Posterior vena cava (tissue), 2 donors: ENCODE measurements at places on chromosomes 6 and 20. TPM values are rescaled to one million over a fixed set of nuclear protein-coding genes. Genes with fewer than 3 reads are reported as not detected.

DNA sequence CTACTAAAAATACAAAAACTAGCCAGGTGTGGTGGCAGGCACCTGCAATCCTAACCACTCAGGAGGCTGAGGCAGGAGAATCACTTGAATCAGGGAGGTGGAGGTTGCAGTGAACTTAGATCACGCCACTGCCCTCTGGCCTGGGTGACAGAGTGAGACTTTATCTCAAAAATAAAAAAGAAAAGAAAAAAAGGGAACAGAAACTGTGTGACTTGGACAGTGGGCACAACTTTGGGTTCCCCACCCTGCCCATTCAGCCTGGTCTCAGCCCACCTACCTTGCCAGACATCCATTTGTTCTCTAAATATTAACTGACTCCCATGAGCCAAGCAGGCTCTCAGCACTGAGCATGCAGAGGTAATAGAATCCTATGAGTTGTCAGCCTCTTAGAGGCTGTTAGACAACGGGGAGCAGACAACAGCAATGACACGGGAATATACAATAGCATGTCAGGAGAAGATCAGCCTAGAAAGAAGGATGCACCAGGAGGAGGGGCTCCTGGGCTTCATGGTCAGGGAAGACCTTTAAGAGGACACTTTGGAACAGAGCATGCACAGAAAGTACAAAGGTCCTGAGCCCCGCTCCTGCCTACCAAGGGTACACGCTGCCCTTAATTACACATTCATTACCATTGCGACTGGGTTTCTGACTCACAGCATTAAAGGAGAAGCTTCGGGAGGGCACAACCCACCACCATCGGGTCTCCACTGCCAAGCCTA, 20.0 kb downstream of the FAM209B start:
- DNase-seq: no peak

LBP gene
- total RNA-seq: 4.8 TPM

GRCh38 chr6:52000064-52000463, 87.3 kb downstream of the PKHD1 start:
- DNase-seq: no peak

DNA sequence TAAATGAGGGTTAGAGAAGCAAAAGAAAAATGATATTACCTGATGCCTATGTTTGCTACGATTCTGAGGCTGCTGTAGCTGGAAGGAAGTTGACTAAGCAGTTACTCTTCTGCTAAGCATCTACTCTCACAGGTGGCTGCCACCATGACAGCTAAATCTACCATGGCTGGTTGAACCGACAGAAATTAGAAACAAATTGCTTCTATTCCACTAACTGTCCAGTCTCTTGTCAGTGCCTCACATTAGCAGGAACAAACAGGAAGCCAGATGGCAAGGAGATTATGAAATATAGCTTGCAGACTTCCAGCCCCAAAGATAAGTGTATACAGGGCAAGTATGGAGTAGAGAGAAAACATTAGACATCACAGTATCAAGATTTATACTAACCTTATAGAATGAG, 59.4 kb upstream of the TMEM200A start:
- no peak for DNase-seq

PACRG gene
- 3.9 TPM for total RNA-seq
